ENCODE measurements at places on chromosomes 13 and 19. TPM values are rescaled to one million over a fixed set of nuclear protein-coding genes. Genes with fewer than 3 reads are reported as not detected.

DNA sequence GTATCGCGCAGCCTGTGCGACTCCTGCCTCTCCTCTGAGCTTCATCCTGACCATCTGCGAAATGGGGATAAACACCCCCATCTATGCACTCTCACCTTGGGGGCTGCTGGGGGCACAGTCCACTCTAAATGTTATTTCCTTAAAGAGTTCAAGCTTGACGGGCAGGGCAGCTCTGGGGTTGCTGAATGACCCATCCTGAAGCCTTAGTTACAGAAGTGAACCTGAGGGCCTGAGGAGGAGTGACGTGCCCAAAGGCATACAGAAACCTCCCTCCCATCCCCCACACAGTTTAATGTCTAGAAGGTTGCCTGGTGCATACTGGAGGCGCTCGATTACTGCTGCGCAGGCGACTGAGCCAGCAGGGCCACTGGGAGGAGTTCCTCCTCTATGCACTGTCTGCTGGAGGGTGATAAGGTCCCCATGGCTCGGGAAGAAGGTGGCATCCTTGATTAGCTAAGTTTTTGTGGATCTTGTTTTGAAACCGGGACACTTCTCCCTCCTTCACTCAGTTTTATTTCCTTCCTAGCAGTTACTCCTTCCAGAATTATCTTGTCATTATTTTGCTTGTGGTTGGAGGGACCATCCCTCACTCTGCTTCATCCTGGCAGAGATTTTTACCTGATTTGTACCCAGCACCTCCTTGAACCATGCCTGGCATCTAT is 572 bp upstream of the FKBP8 start:
- peak; percentile 64 for DNase-seq

GRCh38 chr19:17334414-17335409 is at the start of gene ANO8:
Gene ANO8 (minus strand): TSS chr19:17334855. CDS start chr19:17334670, 185 bp downstream.
- DNase-seq, result peak; percentile 93

- DNase-seq, result no peak
Measured at GRCh38 chr19:4557971-4558941, 1.2 kb downstream of the SEMA6B start.

DNA sequence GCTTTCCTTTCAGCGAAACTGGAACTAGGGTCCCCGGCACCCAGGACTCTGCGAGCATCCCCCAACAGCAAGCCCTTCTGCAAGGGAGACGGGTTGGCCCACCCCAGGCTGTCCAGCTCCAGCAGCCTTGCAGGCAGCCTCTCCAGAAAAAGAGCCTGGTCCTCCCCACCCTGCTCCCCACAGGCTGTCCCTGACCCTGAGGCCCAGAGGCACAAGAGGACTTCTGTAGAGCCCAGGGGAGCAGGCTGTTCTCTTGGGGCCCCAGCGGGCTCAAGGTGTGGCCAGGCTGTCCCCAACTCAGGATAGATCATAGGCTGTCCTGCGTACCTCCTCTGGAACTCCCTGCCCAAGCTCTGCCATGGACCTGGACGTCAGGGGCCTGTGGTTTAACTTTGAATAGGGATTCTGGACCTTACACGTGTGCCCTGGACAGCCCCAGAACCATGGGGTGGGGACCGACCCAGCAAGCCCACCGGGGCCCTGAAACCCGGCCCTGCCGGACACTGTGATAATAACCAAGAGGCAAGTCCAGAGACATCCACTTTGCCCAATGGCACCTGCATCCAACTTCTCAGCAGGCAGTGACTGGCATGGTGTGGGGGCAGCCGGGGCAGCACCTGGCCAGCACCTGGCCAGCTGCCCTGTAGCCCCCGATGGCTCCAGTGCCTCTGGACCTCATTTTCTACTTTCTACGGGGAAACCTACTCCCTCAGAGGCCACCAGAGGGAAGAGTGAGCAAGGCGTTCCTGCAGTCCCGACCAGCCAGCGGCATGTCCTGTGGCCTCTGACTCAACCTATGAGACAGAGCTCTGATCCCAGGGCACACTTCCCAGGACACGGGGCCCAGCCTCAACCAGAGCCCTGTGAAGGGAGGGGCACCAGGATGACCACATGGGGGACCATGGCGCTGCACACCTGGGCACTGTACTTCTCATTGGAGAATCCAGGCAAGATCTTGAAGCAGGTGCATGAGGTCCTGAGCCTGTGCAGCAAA is 50.9 kb upstream of the TPM4 start:
- DNase-seq, result no peak

DNA sequence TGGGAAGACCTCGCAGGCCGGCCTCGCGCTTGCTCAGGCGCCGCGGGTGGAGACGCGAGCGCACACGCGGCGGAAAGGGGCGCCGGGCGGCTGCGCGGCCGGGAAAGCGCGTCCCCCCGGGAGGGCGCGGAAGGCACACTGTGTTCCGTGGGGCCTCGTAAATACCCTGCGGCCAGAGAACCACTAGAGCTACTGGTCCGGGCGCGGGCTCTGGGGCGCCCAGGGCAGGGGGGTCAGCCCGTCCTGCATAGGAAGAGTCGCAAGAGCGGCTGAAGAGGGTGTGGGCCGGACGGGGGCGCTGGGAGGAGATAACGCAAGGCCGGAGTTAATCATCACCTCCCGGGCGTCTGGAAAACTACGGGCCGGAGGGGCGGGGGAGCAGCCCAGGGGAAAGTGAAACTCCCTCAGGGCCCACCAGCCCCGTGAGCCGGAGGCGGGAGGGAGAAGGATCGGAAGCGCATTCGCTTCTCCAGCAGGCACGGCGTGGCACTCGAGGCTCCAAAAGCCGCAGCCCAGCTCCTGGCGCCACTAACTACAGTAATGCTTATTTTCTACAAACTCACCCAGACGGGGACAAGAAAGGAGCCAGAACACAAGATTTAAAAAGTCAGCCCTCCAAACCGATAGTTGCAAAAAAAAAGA is 1.1 kb upstream of the WBP4 start:
- peak; percentile 92 for DNase-seq

DNA sequence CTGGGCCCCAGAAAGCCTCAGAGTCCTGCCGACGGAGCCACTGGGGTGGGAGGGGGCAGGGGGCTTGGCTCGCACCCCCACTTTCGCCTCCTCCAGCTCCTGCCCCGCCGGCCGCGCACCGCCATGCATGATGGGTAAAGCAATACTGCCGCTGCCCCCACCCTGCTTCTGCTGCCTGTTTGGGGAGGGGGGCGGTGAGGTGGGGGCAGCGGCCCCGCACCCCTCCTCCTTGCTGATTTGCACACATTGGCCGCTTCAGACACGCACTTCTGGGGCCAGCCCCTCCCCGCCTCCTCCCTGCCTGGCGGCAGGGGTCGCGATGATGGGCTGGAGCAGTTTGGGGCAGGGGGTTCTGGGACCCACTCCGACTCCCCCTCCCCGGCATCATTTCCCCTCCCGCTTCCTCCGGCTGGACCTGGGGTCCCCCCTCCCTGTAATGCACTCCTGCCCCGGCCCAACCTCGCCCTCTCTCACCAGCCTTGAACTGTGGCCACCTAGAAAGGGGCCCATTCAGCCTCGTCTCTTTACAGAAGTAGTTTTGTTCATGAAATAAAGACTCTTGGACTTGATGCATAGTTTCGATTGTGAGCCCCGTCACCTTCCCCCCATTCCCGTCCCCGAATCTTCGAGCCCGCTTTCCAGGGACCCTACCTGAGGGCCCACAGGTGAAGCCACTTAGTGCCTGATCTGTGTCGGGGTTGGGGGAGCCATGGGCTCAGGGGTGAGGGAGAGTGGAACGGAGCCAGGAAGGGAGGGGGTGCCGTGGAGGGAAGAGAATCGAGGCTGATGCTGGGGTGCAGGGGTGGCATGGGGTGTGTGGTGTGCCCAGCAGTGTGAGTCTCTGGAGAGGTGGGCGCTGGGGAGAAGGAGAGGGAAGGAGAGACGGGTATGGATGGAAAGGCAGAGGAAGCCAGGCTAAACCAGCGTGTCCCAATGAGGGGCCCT is 1.4 kb upstream of the HPN start:
- no peak for DNase-seq

- no peak for DNase-seq
Measured at GRCh38 chr13:54536112-54536511, 1507.5 kb downstream of the OLFM4 start.

GRCh38 chr13:86324191-86324590 is 525.0 kb upstream of the SLITRK6 start:
- DNase-seq, result no peak

DNA sequence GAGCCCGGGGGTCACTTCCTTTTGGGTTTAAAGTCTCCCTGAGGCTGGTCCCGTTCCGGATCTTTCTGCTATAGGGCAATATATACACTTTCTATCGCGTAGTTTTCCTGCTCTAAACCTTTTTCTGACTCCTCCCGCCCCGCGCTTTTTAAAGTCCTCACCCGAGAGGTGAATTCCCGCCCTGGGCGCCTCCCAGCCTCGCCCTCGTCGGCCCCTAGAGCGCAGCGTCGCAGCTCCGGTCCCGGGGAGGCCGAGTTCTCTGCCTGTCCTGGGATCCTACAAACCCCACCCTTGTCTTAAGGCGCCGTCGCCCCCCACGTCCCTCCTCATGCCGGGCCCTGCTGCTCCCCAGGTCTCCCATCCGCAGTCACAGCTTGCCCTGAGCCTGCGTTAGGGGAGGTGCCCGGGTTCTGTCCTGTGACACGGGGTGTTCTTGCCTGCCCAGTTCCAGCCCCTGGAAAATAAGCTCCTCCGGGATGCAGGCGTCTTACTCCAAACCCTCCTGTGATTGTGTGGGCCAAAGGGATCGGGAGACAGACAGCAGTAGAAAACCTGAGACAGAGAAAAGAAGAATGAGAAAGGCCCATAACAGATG is 491 bp downstream of the ZNF525 start:
- no peak for DNase-seq

DNA sequence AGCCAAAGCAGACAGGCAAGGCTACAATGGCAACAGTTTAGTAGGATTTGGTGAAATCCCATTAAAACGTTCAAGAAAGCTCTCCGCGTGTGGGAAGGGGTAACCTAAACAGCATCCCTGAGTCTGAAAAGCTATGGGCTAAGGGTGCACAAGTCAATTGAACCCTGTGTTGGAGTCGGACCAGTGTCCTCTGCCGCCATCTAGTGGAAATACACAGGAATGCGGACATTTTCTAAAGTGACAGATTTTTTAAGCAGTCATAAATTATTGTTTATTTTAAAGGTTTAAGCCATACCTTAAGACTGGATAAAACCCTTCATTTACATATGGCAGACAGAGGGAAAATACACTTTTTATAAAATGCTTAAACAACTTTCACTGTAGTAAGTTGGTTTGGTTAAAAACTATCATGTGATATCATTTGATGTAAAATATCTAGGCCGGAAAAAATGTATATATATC is 26.5 kb upstream of the LSM14A start:
- no peak for DNase-seq

- no peak for DNase-seq
Measured at GRCh38 chr13:28653111-28653510, 5.8 kb upstream of the POMP start.

DNA sequence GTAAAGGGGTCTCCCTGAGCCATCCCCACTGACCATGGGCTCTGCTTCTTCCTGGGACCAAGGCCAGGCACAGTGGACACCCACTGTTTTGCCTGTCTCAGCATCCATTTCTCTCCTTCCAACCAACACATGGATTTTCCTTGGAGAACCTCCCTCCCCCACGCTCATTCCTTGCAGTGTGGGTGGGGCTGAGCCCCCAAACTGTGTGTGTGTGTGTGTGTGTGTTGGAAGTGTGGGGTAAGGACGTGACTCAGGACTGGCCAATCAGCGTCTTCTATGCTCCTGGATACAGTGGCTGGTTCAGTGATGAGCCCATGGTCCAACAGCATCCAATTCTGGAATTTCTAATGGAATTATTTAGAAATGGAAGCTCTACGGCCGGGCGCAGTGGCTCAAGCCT is 18.7 kb downstream of the CEBPA start:
- DNase-seq, result no peak

DNA sequence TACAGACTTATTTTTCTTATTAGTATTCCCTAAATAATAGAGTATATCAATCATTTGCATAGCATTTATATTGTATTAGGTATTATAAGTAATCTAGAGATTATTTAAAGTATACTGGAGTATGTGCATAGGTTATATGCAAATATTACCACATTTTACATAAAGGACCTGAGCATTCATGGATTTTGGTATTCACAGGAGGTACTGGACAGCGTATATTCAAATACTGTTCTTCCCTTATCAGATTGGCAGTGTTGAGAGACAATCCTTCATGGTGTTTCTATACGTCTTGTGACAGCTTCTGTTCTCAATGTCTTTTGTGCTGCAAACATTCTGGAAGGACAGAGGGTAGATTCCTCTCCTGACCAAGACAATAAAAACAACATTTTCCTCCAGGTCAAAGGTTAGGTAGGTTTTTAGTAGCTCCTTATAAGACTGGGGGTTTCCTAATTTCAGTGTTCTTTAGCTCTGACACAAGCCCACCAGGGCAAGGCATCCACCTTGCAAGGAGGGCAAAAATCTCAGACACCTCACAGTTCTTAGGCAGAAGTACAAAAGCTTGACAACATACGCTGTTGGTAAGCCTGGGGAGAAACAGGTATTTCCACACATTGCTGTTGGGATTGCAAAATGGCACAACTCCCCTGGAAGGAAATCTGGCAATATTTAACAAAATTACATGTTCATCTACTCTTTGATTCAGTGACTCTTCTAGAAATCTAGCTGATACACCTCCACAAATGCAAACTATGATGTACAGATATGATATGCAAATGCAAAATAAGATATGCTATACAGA is 20.6 kb upstream of the PCCA start:
- no peak for DNase-seq

DNA sequence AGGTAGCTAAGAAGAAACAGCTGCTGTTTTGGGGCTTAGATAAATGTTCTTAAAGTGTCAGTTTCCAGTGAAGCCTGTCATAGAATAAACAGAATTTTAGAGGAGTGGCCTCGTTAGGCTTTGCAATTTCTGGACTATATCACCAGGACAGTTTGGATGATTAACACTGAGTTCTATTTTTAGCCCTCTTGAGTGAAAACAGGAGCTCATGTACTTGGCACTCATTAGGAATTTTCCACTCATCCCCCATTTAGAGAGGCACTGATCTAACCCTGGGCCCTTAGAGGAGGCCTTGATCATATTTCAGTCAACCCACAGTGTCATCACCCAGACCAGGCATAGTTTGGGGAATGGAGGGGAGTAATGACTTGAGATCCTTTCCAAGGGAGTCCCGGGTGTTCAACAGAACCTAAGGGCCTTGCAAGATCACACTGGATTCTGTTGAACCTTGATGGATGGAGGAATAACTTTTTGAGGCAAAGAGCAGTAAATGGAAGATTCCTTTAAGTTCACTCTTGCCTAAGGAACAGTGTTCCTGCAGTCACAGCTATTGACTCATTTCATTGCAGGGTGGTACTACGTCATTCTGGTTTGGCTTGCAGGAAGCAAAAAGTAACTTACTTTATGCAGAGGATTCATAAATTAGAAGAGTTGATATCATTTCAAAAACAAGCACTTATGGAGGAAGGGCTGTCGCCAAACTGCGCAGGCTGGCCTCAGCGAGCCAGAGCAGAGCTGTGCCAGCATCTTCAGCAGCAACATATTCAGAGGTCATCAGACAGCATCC is 160.2 kb downstream of the SLC7A1 start:
- no peak for DNase-seq

GRCh38 chr19:5059213-5059574 is 90.3 kb downstream of the KDM4B start:
- no peak for DNase-seq

GRCh38 chr13:85216576-85216975 is 582.6 kb downstream of the SLITRK6 start:
- DNase-seq, result no peak

The SHISA7 gene
- total RNA-seq, result not detected

The IZUMO2 gene
- not detected for total RNA-seq

The CGB1 gene
- not detected for total RNA-seq

The ARHGAP45 gene
- 12.8 TPM for total RNA-seq

The LRRC63 gene
- total RNA-seq, result not detected

The CALM3 gene
- total RNA-seq, result 296 TPM

The HIF3A gene
- total RNA-seq, result 123 TPM

The S1PR2 gene
- total RNA-seq, result 14.7 TPM

Data from right atrium auricular region (tissue), 2 donors.